A549 treated with dexamethasone at 1 μM for 4 hours (cell line): ENCODE measurements at places on chromosomes 13 and 19. TPM values are rescaled to one million over a fixed set of nuclear protein-coding genes. Genes with fewer than 3 reads are reported as not detected.

ZNF575 gene
- total RNA-seq, result 1.4 to 2.7 TPM (median 2.0 TPM) in 5 replicates

ATP4A gene
- total RNA-seq, result 0.02 to 0.19 TPM (median 0.08 TPM) in 4 of 5 replicates, not detected in the other

ZNF71 gene
- total RNA-seq, result 9.1 to 12.8 TPM (median 12.0 TPM) in 5 replicates

ZNF221 gene
- total RNA-seq, result 0.38 to 0.77 TPM (median 0.64 TPM) in 5 replicates

GJB2 gene
- 0.50 to 0.84 TPM (median 0.69 TPM) in 5 replicates for total RNA-seq

F7 gene
- total RNA-seq, result 0.05 to 0.16 TPM (median 0.07 TPM) in 5 replicates

CPT1C gene
- total RNA-seq, result 11.3 to 13.2 TPM (median 12.1 TPM) in 5 replicates

SSC5D gene
- 0.28 to 0.84 TPM (median 0.58 TPM) in 5 replicates for total RNA-seq

ARL11 gene
- not detected in 5 replicates for total RNA-seq

TSSK6 gene
- 1.0 to 2.1 TPM (median 1.6 TPM) in 5 replicates for total RNA-seq

DAND5 gene
- total RNA-seq, result 0.06 to 0.09 TPM (median 0.07 TPM) in 3 of 5 replicates, not detected in the others

CLEC11A gene
- 6.3 to 10.3 TPM (median 9.4 TPM) in 5 replicates for total RNA-seq

TUBA3C gene
- 0.06 to 0.12 TPM (median 0.07 TPM) in 3 of 5 replicates, not detected in the others for total RNA-seq

SEMA6B gene
- 3.8 to 7.4 TPM (median 7.0 TPM) in 5 replicates for total RNA-seq

RFX1 gene
- total RNA-seq, result 2.1 to 5.1 TPM (median 5.1 TPM) in 5 replicates

FCGBP gene
- 0.21 to 1.2 TPM (median 0.82 TPM) in 5 replicates for total RNA-seq

MISP gene
- 60.7 to 84.1 TPM (median 81.1 TPM) in 5 replicates for total RNA-seq

KIR3DL1 gene
- not detected in 5 replicates for total RNA-seq

RNF113B gene
- not detected in 5 replicates for total RNA-seq

ZNF628 gene
- 4.2 to 7.9 TPM (median 7.2 TPM) in 5 replicates for total RNA-seq

ACER1 gene
- total RNA-seq, result not detected in 5 replicates

C19orf38 gene
- total RNA-seq, result 0.07 to 0.18 TPM (median 0.14 TPM) in 4 of 5 replicates, not detected in the other

SLC7A10 gene
- total RNA-seq, result 0.05 to 0.06 TPM (median 0.05 TPM) in 3 of 5 replicates, not detected in the others
